Endodermal cell (in vitro differentiated cells): ENCODE measurements at places on chromosomes 6 and 20. TPM values are rescaled to one million over a fixed set of nuclear protein-coding genes. Genes with fewer than 3 reads are reported as not detected.

DNA sequence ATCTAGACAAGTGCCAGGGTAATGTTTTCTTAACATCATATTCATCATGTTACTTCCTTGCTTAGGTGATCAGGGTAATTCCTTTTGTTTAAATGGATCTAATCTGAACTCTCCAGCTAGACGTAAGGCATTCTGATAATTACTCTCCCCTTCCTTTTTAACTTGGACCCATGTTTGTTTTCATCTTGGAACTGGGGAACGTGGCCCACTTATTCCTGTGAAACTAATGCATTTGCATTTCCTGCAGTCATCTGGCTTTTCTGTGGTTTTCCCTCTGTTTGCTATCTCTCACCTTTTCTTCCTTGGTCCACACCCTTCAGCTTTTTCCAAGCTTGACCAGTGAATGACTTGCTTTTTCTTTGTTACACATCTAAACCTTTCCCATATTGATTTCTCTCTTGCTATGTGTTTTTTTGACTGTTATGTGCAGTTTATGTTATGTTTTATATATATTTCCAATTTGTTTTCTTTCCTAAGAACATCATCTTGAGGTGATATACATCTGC, 33.3 kb downstream of the SLX4IP start:
- peaks cover 32% of the 10 kb centered on the region for H3K4me1 ChIP-seq
- no peaks in the 10 kb centered on the region for H3K27me3 ChIP-seq
- no peak for DNase-seq
- no peaks in the 10 kb centered on the region for H3K36me3 ChIP-seq

DNA sequence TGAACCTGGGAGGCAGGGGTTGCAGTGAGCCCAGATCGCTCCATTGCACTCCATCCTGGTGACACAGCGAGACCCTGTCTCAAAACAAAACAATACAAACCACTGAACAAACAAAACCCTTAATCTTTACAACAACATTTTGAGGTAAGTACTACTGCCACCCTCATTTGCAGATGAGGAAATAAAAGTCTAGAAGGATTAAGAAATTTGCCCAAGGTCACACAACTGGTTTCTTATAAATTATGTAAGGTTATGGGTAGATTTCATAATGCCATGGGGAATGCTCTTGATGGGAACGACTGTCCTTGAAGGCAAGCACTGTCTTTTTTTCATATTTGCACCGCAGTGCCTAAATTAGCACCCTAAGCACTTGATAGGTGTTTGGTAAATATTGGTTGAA, 13.8 kb upstream of the B4GALT5 start:
- H3K4me3 ChIP-seq: no peak overlapping the region
- no peak overlapping the region for H3K27ac ChIP-seq
- no peaks in the 10 kb centered on the region for H3K27me3 ChIP-seq
- H3K36me3 ChIP-seq: no peaks in the 10 kb centered on the region
- DNase-seq: no peak

DNA sequence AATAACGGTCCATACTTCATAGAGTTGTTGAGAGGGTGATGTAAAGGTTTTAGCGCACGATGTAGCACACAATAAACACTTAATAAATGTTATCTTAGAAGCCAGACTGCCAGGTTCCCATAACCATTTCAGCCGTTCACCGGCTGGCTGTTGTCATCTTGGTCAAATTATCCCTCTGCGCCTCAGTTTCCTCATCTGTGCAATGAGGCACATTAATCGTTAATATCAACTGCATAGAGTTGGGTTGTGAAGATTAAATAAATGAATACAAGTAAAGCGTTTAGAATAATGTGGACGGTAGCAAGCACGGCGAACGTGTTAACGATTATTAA, 432 bp upstream of the PSMF1 start:
- H3K27ac ChIP-seq: no peak overlapping the region
- H3K4me1 ChIP-seq: peaks cover 4% of the 10 kb centered on the region
- peak overlapping the region; percentile 96 for H3K4me3 ChIP-seq
- H3K27me3 ChIP-seq: no peaks in the 10 kb centered on the region

- H3K27ac ChIP-seq: no peak overlapping the region
- no peaks in the 10 kb centered on the region for H3K36me3 ChIP-seq
- no peak overlapping the region for H3K4me3 ChIP-seq
- no peak for DNase-seq
These were observed 3.5 kb upstream of the RIPPLY2 start for GRCh38 chr6:83849610-83850009.

DNA sequence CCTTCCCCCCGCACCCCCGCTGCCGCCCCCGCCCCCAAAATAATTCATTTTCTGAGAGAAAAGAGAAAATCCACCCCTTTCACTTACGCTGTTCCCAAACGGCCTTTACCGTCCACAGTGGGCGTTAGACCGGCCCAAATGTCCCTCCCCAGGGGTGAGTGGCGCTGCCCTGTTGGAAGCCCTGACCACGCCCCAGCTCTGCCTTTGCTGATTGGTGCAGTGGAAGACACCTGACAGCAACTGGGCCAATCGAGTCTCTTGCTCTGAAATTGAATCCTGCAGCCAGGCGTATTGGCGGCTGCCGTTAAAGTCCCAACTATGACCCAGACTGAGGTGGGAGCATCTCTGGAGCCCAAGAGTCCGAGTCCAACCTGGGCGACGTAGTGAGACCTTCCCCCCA, 15.7 kb downstream of the ZFP64 start:
- no peak overlapping the region for H3K27ac ChIP-seq
- H3K4me1 ChIP-seq: peaks cover 2% of the 10 kb centered on the region
- H3K36me3 ChIP-seq: peaks cover 41% of the 10 kb centered on the region
- DNase-seq: no peak
- no peak overlapping the region for H3K4me3 ChIP-seq
- no peaks in the 10 kb centered on the region for H3K27me3 ChIP-seq

GRCh38 chr6:148945301-148946021, 198.6 kb downstream of the UST start:
- H3K4me1 ChIP-seq: peaks cover 3% of the 10 kb centered on the region
- no peaks in the 10 kb centered on the region for H3K27me3 ChIP-seq
- no peak overlapping the region for H3K4me3 ChIP-seq
- no peaks in the 10 kb centered on the region for H3K36me3 ChIP-seq

- H3K27ac ChIP-seq: no peak overlapping the region
- no peak for DNase-seq
- no peak overlapping the region for H3K4me3 ChIP-seq
- H3K27me3 ChIP-seq: no peaks in the 10 kb centered on the region
These were observed 55.4 kb downstream of the VEGFA start for GRCh38 chr6:43825187-43826115.

- peaks cover 5% of the 10 kb centered on the region for H3K4me1 ChIP-seq
- peaks cover 66% of the 10 kb centered on the region for H3K36me3 ChIP-seq
- H3K27ac ChIP-seq: no peak overlapping the region
- peak; percentile 76 for DNase-seq
- no peaks in the 10 kb centered on the region for H3K27me3 ChIP-seq
- H3K4me3 ChIP-seq: no peak overlapping the region
These were observed 39.9 kb downstream of the RPRD1B start for GRCh38 chr20:38073307-38074071.

GRCh38 chr6:121965739-121966138, 433.7 kb upstream of the HSF2 start:
- H3K4me3 ChIP-seq: no peak overlapping the region
- H3K4me1 ChIP-seq: no peaks in the 10 kb centered on the region

TMEM74B gene
- 4.3 to 17.9 TPM (median 5.8 TPM) in 3 replicates for total RNA-seq

DLK2 gene
- total RNA-seq: not detected in 2 replicates
